Kidney tubule cell (primary cell): ENCODE measurements at places on chromosomes 6 and 20.
A peak's percentile ranks its signal among the peaks of the same experiment; 100 is the strongest.

DNA sequence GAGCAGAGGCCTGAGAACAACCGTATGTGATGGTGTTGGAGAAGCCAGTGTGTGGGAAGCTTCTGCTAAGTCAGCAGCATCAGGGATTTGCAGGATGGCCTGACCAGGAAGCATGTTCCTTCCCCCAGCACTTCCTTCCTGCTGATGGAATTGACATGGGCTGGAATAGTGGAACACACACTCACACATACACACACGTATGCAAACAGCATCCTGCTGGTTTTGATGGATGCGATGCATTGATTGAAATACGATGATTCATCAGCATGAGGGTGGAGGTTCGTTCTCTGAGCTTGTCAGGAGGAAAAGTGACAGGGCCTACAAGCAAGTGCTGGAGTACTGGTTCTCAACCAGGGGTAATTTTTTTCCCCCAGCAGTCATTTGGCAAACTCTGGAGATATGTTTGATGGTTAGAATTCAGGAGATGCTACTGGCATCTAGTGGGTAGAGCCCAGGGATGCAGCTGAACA, 229.1 kb downstream of the NFATC2 start:
- no peak for DNase-seq

- DNase-seq, result no peak
These were observed 5.5 kb upstream of the NPBWR2 start for GRCh38 chr20:64112691-64113443.

DNA sequence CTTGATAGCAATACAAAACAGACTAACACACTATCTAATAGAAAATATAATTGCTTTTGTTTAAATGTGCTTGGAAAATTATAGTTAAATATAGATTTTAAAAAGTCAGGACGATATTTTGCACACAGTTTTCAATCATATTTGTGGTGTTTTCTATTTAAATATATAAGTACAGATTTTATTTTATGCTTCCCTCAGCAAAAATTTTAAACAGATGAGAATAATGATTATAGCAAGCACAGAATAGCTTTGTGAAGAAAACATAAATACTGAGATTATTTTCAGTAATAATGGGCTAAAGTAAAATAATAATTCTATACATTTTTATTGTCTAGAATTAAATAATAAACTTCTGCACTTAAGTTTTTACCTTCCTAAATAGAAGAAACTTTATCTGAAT, 809.4 kb downstream of the PHF3 start:
- DNase-seq, result no peak

GRCh38 chr20:33059741-33060390, 6.2 kb downstream of the BPIFB3 start:
- no peak for DNase-seq

- DNase-seq, result no peak
These were observed 20.4 kb downstream of the PROCR start for GRCh38 chr20:35192118-35192872.

GRCh38 chr6:158552796-158553138, 7.1 kb upstream of the TMEM181 start:
- DNase-seq, result no peak

- no peak for DNase-seq
These were observed 10.0 kb upstream of the TGIF2 start for GRCh38 chr20:36563374-36563773.

DNA sequence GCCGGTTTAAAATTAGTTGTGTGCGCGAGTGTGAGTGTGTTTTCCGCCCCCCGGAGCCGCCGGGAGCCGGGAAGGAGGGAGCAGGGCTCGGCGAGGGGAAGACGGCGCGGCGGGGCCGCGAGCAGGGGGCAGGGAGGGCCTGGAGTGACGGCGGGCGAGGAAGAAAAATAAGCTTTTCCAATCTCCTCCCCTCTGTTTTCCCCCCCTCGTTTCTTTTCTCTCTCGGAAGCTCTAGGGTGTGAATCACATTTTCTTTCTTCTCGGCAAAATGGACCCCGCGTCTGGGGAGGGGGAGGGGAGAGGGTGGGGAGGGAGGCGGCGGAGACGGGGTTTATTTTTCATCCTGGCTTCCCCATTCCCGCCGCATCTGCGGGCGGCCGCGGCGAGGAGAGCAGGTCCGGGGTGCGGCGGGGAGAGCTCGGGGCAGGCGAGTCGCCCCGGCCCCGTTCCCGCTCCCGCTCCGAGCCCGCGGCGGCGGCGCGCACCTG, 881 bp downstream of the BICRAL start:
- DNase-seq, result peak; percentile 95

GRCh38 chr20:48822879-48823385, 4.9 kb downstream of the PREX1 start:
- DNase-seq, result no peak

GRCh38 chr20:38283236-38283635, 20.7 kb upstream of the BPI start:
- DNase-seq, result no peak
